Mucosa of descending colon (tissue), 3 donors: ENCODE measurements at places on chromosomes 11 and 22. TPM values are rescaled to one million over a fixed set of nuclear protein-coding genes. Genes with fewer than 3 reads are reported as not detected.

TENM4 gene
- 1.6 TPM for total RNA-seq

GRM5 gene
- total RNA-seq = not detected

DNA sequence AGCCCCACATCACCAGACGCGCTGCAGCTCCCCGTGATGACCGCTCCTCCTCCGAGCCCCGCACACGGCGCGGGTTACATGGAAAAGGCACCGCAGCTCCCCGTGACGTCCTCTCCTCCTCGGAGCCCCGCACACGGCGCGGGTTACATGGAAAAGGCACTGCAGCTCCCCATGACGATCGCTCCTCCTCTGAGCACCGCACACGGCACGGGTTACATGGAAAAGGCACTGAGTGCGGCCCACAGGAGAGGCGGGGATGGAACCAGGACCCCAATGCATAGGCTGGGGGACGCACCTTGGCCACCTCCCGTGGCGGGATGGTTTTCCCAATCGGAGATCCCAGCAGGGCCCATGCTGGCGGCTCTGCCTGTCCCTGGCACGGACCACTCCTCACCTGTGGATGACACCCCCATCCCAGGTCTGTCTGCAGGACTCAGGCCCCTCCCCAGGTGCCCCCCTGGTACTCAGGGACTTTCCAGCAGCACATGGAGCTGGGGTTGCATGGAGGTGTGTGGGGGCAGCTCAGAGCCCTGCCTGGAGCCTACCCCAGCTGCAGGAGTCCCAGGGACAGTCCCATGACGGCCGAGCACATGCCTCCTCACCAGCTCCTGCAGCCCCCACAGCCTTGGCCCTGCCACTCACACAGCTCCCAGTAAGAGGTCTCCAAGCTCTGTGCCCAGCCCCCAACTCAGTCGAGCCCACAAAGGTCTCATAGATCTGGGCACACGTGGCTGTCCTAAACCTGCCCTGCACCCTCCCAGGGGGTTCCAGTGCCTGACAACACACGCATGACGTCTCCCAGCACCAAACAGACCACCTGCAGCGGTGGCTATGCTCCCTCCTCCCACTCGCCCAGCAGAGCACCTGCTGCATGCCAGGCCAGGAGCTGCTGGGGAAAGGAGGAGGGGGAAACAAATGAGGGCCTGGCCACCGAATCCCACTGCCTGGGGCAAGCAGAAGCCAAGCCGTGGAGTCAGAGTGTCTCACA, 166.6 kb downstream of the BRD1 start:
- no peak for DNase-seq

ABCG4 gene
- total RNA-seq = 0.85 TPM

GRCh38 chr22:50247748-50248147, 2.9 kb upstream of the TUBGCP6 start:
- peak; percentile 82 for DNase-seq

ARL2 gene
- total RNA-seq = 70.1 TPM

GRCh38 chr11:67136156-67136555, 17.1 kb downstream of the KDM2A start:
- no peak for DNase-seq

RASL10A gene
- 1.1 TPM for total RNA-seq

FGF19 gene
- total RNA-seq = not detected

DNA sequence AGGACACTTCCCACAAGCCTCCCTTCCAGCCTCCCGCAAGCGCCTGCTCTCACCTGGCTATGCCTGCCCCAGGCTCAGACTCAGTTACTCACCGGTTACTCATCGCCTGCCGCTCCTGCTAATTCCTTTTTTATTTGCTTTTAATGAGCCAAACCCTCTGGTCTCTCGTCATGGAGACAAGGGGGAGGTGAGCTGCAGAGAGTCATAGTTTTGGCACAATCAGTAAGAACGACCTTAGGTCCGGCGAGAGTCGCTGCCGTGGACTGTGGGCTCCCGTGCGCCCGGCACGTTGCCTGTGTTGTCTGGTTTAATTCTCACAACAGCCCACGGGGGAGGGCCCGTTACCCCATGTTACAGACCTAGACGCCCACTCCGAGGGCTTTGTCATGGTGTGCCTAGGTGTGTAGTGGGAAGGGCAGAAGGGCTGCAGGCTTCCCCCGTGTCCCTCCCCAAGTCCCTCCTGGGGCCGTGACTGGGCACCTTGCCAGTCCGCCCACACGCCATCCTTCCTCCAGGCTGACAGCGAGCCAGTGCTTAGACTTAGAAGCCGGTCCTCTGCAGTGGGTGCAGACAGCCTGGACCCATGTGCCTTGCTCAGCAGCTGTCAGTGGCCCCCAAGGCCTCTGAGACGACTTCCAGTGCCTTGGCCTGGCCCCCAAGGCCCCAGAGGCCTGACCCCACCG, 42.2 kb downstream of the WNT7B start:
- DNase-seq = no peak

DNA sequence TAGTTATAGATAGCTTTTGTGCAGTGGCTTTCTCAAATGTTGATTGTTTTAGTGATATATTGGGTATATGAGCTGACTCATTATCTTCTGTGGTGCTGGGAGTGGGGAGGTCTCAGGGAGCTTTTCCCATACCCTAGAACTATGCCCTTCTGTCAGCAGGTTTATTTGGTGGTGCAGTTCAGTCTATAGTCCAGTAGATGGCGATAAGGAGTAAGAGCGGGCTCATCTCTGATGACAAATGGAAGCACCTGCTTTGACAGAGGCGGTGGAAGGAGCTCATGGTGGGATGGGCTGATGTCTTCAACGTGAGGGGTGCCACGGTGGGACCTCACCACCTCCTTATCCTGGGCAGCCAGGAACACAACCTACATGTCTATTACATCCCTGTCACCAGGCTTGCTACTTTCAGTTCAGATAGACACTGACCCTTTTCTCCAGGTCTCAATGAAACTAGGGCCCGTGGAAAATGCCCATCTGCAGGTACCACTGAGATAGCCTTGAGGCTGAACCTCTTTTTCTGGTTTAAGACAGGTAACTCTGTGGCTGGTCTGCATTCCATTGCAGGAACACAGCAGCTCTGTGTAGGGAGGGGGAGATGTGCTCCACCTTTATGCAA, 13.0 kb upstream of the OR6A2 start:
- DNase-seq = peak; percentile 30

DNA sequence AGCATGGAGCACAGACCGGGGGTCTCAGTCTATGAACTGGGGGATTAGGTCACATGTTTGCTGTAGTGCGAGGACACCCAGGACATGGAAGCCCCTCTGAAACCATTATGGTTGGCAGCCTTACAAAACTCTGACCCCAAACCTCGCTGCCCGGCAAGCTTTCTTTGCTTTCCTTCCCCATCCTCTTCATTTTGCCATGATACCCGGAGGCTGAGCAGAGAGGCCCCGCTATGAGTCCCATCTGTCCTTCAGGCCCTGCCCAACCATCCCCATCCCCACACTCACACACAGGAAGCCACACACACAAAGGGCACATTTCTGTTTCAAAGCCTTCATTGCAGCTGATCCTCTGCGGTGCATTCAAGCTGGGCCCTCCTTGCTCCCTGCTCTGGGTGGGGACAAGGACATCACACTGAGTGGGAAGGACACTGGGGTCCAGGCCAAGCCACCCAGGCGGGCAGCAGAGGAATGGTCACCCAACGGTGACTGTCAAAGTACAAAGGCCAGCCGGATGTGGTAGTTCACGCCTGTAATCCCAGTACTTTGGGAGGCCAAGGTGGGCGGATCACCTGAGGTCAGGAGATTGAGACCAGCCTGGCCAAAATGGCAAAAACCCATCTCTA, 176.5 kb downstream of the CTTN start:
- no peak for DNase-seq

GRCh38 chr11:73866586-73866996, 10.1 kb downstream of the COA4 start:
- DNase-seq = no peak

DNA sequence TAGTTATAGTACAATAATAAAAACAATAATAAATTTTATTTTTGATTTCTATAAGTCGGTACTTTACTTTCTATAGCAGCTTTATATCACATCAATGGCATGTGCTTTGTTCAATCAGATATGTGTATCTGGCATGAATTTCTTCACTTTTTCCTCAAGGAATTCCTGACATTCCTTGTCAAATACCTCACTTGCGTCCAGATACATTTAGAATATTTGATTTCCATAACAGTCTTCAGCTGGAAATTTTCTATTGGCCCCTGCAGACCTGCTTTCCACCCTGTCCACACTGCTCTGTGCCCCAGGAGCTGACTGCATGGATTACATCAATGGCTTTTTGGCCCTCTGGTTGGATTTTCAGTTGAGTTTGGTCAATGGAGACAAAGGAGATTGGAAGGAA, 93.2 kb downstream of the FAR1 start:
- no peak for DNase-seq

DNA sequence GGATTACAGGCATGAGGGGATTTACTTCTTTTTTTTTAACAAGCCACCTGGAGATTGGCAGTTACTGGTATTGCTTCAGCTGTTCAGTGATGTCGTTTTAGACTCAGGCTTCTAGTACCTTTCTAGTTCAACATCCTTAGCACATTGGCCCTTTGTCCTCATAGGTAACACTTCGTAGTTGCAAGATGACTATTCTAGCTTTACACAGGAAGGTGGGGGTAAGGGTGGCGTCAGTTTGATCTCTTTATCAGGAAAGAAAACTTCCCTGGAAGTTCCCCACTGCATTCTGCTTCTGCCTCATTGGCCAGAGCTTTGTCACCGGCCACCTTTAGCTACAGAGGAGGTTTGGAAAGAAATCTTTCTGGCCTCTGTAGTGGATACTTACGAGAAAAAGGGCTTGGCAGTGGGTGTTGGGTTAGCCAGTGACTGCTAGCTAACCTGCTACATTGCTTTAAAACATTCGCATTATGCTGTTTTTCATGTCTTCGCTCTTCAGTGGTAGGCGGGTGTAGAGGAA, 40.7 kb downstream of the SFI1 start:
- DNase-seq = no peak

RAPSN gene
- 0.96 TPM for total RNA-seq

OR52H1 gene
- 0.28 TPM for total RNA-seq

DNA sequence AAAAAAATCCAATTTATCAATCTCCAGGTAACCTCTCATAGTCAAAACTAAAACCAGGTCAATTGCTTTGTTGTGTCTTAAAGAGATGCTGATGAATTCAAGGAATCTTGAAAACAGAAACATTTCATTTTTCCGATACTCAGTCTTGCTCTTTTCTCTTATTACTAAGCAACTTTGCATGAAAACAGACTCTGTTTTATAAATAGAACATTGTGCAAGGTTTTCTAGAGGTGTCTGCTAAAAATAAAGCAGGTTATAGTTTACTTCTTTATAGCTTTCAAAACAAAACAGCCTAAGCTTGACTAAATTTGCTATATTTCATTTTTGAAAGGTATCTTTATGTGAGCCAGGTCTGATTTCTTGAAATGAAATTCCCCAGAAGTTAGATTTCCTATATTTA, 109.3 kb downstream of the ARL14EP start:
- DNase-seq = no peak

JAM3 gene
- 5.4 TPM for total RNA-seq

- DNase-seq = no peak
These were observed 11.4 kb downstream of the PAX6 start for GRCh38 chr11:31799435-31800397.

DNA sequence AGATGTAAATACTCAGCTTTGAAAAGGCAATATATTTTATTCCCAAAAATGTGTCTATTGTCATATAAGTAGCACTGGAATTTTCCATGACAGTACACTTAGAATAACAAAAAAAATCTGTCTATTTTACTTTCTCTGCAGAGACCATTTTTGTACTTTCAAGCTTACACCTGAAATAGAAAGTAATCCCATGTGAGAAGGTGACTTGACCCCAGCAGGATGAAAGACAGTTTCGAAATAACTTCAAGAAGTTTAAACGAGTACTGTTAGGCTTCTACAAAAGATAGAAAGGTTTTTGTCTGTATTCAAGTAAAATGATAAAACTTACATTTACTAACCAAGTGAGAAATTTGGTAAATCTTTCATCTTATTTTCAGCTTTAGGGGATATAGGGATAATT, 259.9 kb upstream of the CTSC start:
- no peak for DNase-seq

STARD10 gene
- 306 TPM for total RNA-seq

DNA sequence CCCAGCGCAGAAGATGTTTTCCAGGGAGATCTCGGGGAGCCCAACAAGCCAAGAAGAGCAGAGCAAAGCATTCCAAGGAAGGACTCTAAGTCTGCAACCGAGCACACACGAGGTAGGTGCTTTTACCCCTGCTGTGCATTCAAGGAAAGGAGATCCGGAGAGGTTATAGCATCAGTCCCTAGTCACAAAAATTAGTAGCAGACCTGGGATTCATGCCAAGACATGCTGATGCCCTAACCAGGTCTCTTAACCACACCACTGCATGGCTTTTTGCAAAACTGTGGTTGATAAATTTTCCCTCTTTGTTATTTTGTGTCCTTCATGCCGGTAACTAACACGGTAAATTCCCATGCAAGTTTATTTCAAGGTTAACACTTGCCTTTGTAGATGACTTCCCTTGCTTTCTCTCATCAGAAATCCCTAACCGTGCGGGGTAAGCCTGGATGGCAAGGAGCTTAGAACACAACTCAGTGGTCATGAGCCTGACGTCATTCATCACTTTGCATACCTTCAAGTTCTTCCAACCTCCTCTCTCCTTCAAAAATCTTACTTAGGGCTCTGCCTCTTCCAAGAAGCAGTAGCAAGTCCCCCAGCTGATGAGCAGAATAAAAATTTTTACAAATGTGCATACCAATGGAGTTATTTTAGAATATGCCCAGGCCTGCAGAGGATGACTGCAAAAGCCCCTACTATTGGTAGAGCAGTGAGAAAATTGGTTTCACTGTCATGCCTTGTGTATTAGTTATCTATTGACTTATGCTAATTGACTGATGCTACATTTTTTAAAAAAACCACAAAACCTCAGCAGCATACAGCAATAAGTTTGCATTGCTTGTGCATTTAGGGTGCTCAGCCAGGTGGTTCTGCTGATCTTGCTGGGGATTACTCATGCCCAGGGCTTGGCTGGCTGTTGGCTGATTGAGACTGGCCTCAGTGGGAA, 465.1 kb downstream of the MN1 start:
- no peak for DNase-seq

DNA sequence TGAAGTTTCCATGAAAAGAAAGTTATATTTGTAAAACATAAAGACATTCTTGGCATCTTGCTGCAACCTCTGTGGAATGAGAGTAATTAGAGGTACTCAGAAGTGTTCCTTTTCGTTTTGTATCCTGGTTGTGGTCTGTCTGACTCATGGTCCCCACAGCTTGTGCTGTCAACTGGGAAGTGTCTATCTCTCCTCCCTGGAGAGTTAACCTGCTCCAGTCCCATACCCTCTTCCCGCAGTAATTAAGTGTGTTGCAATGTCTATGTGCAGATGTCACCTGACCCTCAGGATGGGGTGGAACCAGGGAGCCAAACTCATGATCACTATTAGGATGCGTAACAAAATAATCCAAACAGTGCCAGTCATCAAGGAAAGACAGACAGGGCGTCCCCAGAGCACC, 23.0 kb upstream of the ZDHHC13 start:
- DNase-seq = no peak

EI24 gene
- 83.1 TPM for total RNA-seq

DNA sequence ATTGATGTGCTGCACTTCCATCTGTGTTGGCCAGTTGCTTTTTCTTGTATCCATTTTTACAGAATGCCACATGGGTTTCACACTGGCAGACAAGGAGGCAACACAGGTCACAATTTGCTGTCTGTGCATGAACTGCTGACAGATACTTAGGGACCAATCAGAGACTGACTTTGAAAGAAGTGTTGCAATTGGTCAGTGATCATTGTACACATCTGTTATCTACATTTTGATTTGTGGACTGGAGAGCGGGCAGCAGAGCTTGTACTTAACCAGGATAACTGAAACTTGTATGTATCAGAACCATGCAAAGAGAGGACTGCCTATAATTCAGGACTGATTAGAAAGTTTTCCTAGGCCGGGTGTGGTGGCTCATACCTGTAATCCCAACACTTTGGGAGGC, 21.8 kb downstream of the PRR5 start:
- DNase-seq = no peak
